Pancreas (tissue), 10 donors: ENCODE measurements at places on chromosomes 5 and 9.

GRCh38 chr5:71996789-71997188 lies 110.5 kb upstream of the MAP1B start:
- no peak for DNase-seq

GRCh38 chr9:88303721-88304451 lies 84.4 kb upstream of the SPIN1 start:
- DNase-seq, result no peak

DNA sequence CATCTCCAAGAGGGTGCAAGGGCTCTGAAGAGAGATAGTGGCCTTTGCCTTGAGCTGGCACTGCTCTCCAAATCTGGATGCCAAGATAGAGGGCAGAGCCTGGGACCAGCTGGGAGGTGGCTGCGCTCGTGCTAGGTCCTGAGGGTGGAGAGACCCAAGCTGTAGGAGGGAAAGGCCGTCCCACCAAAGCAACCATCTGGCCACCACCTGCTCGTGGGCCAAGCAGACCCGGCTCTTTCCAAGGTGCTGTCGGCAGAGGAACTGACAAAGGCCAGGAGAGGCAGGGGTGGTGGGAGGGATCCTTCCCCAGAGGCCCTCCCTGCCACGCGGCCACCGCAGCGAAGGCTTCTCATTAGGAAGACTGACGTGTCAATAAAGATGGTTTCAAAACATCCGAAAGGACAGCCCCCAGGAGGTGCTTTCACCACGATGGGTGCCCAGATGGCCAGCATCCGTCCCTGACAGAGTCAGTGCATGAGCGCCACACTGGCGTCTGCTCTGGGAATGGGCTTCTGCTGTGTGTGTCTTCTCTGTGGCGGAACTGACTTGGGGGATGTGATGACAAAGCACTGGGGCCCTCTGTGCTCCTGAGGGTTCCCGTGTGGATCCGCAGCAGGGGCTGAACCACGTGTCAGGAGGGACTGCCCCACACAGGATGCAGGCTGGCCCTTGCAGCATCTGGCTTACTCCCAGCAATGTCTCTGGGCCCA lies 213.5 kb downstream of the FANCC start:
- DNase-seq, result no peak

- DNase-seq, result no peak
Observed at GRCh38 chr5:146794326-146795029, 84.1 kb downstream of the PPP2R2B start.

GRCh38 chr5:169037466-169037865 lies 263.5 kb downstream of the SLIT3 start:
- DNase-seq, result no peak

DNA sequence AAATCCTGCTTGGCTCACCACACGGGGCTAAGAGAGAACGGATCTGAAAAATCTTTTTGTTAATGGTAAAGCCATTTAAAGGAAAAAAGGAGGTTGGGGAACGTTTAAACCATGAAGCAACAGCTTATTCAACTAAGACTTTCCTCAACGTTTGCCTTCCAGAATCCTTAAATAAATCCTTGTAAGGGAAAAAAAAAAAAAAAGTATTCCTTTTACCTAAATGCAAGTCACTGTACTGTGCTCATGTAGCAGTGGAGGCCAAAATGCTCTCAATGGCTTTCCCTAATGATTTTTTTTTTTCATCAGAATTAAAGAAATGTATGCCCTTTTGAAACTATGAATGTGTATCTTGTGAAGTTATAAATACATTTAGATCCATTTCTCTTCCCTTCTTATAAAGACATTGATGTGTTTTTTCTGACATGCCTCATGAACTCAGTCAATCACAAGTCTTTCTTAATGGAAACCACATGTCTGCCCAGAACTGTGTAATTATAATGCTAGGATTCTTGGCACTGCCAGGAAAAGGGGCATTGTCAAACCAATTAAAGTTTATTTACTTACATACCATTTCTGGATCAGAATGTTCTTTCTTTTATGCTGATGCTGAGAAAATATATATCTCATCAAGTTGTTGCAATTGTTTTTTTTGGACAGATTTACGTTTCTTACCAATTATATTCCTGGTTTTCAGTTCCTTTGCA lies 107.5 kb downstream of the EBF1 start:
- DNase-seq, result no peak

- no peak for DNase-seq
Observed at GRCh38 chr9:91118704-91119025, 243.1 kb downstream of the AUH start.

- peak; percentile 66 for DNase-seq
Observed at GRCh38 chr5:115458003-115458409, 86.6 kb downstream of the FEM1C start.
